ENCODE measurements at places on chromosomes 3 and 15.
A peak's percentile ranks its signal among the peaks of the same experiment; 100 is the strongest.

DNA sequence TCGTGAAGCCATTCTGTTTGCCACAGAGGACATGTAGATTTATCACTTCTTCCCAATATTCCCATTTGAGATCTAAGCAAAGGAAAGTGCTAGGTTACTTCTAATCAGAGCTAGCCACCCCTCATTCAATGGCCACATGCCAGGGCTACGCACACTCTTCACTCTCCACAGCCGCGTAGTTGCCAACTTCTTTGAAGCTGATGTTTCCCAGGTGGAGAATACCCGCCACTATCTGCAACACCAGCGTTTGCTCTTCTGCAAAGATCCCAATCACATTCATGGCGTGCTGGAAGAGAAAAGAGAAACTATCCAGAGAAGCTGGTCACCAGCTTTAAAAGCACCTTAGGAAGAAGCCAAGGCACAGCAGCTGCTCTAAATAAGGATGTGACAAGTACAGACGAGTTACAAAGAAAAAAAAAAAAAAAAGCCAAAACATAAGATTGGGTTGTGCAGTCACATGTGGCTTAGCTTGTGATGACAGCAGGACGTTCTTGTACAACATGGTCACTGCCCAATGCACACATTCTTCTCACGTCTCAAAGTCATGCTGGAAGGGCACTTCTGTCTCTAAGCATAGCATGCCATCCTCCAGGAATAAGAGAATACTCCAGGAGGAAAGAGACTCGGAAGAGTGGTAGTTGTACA, 16.4 kb downstream of the LDHAL6B start:
- no peak for ATAC-seq

GRCh38 chr15:100210338-100210737, 131.4 kb downstream of the ADAMTS17 start:
- no peak for ATAC-seq

DNA sequence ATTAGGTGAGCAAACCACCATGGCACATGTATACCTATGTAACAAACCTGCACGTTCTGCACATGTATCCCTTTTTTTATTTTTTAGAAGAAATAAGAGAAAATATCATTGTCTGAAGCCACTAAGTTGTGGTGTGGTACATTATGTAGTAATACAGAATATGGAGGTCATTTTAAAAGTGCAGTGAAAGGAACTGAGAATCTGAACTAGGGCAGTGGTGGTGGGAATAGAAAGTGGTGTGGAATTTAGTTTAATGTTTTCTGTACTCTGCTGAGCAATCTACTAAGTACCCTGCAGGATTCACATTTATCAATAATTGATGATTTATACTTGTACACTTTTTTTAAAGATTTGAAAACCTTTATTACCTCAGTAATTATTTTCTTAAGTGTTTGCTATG, 283.5 kb downstream of the CHL1 start:
- no peak for ATAC-seq

DNA sequence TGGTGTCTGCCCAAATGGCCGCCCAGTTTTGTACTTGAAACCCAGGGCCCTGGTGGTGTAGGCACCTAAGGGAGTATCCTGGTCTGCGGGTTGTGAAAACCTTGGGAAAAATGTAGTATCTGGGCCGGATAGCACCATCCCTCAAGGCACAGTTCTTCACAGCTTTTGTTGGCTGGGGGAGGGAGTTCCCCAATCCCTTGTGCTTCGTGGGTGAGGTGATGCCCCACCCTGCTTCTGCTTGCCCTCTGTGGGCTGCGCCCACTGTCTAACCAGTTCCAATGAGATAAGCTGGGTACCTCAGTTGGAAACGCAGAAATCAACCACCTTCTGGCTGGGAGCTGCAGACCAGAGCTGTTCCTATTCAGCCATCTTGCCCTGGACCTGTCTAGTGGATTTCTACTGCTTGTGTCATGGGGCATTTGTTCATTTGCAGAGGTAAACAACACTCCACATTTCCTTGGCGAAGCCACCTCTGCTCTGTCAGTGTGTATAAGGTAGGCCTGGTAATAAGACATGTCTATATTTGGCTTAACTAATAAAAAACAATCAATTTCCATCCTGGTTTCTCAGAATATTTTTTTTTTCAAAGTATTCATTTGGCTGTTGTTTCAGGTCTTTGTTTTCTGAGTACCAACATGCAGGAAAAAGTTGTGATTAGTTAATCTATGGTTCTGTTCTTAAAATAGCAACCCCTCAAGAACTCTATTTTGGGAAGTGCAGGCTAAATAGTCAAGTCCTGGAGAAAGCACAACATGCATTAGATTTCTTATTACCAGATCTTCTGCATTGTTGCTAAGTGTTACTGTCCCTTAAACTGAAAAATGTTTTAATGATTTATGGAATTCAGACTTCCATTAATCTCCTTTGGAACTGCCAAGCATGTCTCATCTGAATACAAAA, 304.3 kb downstream of the ZIC1 start:
- ATAC-seq: no peak

- no peak for ATAC-seq
Observed at GRCh38 chr3:48957006-48957705, 32.9 kb upstream of the P4HTM start.

DNA sequence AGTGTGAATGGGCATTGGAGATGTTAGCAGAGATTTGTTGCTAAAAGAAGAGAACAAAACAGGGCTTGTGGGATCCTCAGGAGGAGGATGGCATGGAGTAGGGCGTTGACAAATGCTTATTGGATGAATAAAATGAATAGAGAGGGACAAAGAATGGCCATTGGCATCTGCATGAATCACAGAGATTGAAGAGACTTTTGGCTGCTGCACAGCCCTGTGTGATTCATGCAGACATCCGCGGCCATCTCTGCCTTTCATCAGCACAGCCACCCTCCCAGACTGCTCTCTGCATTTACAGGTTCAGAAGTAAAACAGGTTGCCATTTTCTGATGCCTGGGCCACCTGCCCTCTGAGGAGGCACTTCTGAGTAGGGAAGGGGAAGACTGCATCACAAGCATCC, 397.9 kb downstream of the EPHB1 start:
- ATAC-seq: no peak

DNA sequence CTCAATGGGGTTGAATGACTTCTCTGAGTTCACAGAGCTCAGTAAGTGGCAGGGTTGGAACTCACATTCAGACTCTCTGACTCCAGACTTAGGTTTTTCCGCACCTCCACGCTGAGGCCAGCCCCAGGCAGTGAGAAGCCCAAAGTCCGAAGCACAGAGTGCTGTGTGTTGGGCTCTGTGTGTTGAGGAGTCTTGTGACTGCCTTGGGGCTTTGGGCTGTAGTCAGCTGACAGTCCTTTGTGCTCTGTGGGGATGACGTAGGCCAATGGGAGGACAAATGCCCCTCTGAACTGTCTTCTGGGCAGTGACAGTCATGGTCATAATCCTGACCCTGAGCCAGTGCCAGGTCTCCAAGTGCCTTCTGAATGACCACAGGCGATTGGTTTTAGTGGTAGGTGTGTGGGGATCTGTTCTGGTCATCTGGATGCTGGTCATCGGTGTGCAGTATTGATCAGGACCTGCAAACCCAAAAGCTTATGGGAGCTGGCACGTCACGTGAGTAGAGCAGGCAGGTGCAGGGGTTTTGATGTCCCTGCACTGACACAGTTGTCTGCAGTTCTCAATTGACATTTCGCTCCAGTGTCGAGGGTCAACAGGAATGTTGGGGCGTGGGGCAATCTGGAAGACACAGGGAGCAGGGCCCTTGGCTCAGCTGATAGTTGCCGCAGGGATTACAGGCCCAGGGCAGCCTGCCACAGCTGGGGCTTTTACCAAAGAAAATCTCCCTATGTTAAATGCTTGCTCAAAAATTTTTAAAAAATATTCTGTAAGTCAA, 45.3 kb downstream of the CAPN3 start:
- no peak for ATAC-seq

GRCh38 chr3:102112704-102113230, 263.5 kb downstream of the NFKBIZ start:
- ATAC-seq: no peak

DNA sequence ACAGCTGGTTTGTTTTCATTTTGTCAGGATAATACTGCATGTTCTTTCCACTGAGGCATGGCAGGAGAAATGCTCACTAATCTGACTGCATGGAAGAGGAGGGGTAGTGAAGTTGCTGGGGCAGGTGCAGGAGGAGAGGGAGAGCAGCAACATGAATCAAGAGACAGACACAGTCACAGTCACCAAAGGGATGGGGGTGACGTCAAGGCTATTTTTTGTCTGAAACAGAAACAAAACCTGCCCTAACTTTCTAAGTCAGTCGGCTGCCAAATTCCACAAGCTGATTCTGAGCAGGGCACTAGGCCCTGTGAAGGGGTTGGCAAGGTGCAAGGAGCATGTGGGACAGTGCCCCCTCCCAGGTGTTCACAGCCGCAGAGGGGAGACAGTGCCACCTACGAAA, 186.6 kb upstream of the NSMCE3 start:
- ATAC-seq: no peak

DNA sequence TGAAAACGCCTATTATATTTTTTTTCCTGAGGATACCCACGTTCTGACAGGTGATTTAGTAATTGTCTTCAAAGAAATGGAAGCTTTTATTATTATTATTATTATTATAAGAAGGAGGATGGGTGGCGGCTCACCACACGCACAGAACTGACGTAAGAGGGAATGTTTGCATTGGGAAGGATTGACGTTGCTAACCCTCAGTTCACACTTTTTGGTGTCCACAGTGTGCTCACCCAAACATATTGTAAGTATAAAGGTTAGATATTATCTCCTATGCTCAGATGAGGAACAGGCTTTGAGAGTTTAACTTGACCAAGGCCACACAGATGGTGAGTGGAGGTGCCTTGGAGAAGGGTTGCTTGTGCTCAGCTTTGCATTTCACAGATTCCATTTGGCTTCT, 533.5 kb upstream of the TBL1XR1 start:
- no peak for ATAC-seq

GRCh38 chr3:152430223-152431002, 161.7 kb downstream of the MBNL1 start:
- ATAC-seq: no peak

GRCh38 chr15:101489599-101490407, at the start of gene PCSK6:
PCSK6 (minus strand) TSS chr15:101489707; CDS start chr15:101489670, 37 bp downstream.
- peak; percentile 82 for ATAC-seq

DNA sequence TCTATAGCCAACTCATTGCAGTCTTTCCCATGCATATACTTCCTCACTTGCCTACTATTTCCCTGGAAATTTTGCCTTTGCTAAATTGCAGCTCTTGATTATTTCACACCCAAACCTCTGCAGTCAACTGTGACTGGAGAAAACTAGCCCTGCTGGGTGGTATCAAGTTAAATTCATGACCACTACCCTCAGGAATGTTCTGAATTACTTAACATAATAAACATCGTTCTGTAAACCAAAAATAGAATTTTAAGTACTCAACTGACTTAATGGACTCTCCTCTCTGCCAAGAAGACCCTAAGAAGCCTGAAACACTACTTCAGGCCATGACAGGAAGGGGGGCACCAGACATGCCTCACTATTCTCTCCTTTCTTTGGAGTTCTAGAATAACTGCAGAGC, 1278.0 kb upstream of the GBE1 start:
- no peak for ATAC-seq

DNA sequence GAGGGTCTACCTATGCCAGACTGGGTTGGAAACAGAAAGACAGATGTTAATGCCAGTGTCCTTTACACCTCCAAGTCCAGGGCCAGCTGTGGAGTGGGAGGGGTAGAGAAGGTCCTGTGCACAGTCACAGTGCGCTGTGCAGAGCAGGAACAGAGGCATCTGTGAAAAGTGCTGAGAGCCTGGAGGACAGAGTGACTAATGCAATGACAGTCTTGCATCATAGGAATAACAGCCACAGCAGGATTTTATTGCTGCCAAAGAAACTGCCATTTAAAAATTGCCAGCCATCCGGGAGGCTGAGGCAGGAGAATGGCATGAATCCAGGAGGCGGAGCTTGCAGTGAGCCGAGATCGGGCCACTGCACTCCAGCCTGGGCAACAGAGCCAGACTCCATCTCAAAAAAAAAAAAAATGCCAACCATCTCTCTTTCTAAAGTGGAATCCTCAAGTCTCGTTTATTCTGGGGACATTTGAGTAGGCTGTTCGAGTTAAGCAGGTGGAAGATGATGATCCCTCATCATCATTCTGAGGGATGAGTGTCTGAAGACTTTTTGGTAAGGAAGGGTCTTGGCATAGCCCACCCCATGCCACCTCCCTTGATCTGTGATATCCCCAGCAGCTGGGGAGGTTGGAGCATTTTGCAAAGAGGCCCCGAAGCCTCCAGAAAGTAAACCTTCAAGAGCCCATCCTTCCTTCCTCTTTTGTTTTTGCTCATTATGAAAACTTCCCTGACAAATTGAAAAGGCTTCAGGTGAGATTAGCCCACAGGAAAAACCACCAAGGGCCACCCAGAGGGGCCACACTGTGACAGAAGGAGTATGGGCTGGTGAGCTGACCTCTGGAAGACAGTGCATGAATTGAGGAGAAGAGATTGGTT, 7.7 kb downstream of the CCR2 start:
- peak; percentile 58 for ATAC-seq

DNA sequence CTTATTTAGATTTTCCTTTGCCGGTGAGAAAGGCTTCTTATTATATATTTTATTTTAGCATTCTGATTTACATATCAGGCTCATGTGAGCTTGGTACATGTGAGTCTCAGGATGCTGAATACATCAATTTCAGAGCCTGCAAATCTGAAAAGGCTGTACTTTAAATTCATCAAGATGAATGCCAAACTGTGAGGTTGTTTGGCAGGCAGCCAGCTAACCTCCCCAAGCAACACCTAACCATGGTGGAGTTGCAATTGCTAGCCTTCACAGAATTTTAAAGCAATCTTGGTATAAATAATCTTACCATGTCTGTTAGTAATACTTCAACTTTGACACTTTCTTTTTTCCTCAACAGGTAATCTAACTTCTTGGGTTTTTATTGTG, 252.5 kb downstream of the CDIN1 start:
- no peak for ATAC-seq

DNA sequence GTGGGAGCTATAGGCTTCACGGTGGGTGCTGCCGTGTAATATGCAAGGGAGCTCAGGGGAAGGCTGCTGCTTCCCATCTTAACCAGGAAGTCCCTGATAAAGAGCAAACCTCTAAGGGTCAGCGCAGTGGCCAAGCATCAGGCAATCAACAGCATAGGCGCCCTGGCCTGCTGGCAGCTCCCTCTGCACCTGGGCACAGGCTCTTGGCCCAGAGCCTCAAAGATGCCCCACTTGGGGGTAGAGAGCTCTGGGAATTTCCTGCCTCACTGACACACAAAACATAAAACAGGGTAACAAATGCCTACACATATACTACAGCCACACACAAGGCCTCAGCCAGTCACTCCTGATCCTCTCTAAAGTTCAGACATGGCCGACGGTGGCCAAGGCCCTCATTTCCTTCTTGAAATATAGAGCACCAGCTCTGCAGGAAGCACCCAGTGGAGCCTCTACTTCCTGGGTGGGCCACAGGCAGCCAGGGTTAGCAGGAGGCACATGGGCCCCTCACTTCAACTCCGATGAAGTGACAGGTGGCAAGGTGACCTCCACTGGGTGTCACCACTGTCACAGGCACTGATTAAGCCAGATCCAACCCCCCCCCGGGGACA, 20.5 kb downstream of the SLC41A3 start:
- ATAC-seq: no peak

- ATAC-seq: peak; percentile 17
Observed at GRCh38 chr15:74906067-74906449, 593 bp downstream of the FAM219B start.

- no peak for ATAC-seq
Observed at GRCh38 chr15:51139091-51139490, 44.4 kb upstream of the TNFAIP8L3 start.

GRCh38 chr15:67613708-67614107, 71.2 kb downstream of the MAP2K5 start:
- ATAC-seq: no peak

All from gastroesophageal sphincter (tissue), 4 donors.